ENCODE measurements at places on chromosomes 4 and X.

GRCh38 chrX:6384921-6385320 is 150.0 kb downstream of the VCX3A start:
- DNase-seq: no peak

- DNase-seq: no peak
These were observed 73.1 kb downstream of the MAGEB17 start for GRCh38 chrX:16240231-16240905.

GRCh38 chr4:7872264-7872771 is 67.3 kb downstream of the AFAP1 start:
- no peak for DNase-seq

GRCh38 chrX:65608026-65608425 is 59.4 kb upstream of the MSN start:
- DNase-seq: no peak

DNA sequence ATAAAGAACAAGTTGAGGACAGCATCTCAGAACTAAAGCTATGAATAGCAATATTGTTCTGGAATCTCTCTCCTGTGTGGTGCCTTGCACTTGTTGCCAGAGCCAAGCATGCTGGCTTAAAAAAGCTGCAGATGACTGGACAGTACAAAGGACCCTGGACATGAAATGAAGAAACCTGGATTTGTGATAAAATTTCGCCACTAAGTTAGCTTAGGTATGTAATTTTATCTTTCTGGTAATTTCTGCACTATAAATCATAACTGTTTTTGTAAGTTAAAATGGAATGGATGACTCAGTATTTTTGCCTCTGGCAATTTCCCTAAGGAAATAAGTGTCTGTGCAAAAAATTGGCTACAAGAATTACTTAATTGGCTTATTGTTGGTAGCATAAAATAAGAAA is 317.2 kb downstream of the CAMK2D start:
- DNase-seq: no peak

GRCh38 chrX:70553516-70553915 is 108.9 kb downstream of the DLG3 start:
- no peak for DNase-seq

- no peak for DNase-seq
These were observed 218.7 kb upstream of the SPOCK3 start for GRCh38 chr4:167452922-167453430.

GRCh38 chrX:397575-397974 is 10.9 kb upstream of the PPP2R3B start:
- DNase-seq: no peak

GRCh38 chr4:20176881-20177280 is 74.8 kb upstream of the SLIT2 start:
- DNase-seq: no peak

GRCh38 chr4:48913346-48913745 is 6.8 kb upstream of the OCIAD2 start:
- DNase-seq: no peak

GRCh38 chr4:14257903-14258302 is 630.4 kb upstream of the BOD1L1 start:
- no peak for DNase-seq

DNA sequence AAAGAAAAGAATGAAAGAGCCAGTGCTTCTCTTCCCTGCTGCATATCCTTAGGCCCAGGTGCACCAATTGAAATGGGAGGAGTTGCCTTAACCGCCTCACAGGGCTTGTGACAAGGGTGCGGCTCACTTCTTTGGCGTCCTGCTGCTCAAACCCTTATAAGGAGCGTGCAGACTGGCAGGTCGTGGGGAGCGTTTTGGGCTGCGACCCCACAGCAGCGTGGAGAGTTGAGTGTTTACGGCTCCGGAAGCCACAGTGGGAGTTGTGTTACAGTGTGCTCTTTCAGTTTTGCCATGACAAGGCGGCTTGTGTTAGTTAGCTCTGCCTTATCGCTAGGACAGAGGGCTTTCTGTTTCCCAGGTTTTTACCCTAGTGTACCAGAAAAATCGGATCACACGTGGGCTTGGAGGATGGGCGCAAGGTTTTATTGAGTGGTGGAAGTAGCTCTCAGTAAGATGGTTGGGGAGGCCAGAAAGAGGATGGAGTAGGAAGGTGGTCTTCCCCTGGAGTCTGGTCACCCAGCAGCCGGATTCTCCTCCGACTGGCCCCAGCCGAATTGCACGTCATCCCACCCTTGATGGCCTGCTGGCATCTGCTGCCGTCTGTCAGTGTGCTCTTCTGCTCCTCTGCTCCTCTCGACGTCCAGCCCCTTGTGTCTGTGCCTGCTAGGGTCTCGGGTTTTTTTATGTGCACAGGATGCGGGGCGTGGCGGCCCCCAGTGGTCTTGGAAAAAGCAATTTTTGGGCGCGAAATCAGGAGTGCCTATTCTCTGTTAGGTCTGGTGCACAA is 718.9 kb downstream of the ARAP2 start:
- DNase-seq: no peak

DNA sequence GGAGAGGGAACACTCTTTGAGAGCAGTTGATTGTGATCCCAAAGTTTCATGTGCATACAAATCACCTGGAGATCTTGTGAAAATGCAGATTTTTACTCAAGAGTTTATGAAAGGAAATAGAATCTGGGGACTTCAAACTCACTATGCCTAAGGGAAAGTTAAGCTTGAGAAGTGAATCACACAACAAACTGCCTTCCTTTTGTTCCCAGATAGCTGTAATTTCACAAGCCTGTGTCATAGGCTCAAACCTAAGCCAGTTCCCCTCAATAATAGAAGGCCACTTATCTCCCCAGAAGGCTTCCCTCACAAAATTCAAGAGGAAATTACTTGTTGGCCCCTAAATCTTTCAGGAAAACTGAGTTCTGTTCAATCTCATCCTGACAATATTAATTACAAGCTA is 132.8 kb upstream of the MAGEB16 start:
- no peak for DNase-seq

GRCh38 chrX:3697220-3697684 is 16.2 kb downstream of the PRKX start:
- DNase-seq: no peak

DNA sequence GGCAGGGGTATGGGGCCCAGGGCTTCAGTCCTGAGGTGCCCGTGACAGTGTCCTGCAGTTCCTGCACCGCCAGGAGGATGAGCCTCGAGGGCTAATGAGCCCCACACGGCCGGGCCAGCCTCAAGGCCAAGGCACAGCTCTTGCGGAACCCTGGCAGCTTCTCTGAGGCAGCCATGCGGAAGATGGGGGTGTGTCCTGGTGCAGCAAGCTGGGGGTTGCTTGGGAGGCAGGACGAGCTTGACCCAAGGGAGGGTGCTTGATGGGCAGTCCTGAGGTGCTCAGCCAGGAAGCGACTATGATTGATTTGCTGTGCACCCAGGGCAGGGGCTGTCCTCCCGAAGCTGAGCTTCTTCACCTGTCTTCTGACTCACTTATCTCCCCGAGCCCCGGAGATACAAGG is 9.1 kb upstream of the FGFR3 start:
- DNase-seq: no peak

- no peak for DNase-seq
These were observed 90.2 kb upstream of the SOD3 start for GRCh38 chr4:24705016-24705753.

DNA sequence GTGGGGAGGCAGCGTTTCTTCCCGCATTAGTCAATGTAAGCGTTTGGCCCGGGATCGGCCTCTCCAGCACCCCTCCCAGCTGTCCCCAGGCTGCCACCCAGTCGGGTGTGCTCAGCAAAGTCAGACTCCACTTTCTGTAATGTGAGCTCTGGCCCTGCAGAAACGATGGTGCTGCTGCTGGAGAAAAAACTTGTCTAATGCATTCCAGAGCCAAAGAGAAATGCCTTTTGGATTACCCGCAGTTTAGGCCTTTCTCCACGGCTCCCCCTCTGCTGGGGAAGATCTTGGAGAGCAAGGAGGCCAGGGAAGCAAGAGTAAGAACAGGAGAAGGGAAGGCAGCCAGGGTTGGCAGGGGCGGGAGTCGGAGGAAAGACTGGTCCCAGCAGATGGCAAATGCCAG is 55.2 kb downstream of the ELF4 start:
- no peak for DNase-seq

DNA sequence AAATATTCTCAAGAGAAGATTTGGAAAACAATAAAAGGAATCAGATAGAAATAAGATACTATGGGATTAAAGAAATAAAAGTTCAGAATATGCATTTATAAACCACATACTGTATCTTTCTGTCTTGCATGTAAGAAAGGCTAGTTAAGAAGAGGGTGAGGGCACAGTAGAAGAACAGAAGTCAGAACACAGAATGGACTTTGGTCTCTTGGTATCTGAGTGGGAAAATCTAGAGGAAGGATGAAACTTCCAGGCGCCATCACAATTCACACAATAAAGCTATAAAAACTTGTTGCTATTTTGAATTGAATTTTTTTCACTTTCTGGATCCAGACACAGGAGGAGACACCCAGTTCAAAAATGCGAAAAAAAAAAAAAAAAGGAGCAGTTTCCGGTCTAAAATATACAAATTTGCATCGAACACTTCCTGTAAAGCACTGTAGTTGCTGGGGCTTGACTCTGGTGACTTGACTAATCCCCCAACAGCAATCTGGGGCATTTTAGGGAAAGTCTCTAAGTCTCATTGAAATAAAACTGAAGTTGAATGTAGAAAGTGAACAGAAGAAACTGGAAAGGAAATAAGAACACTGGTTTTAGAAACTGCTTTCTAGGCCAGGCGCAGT is 8.1 kb upstream of the NAAA start:
- DNase-seq: no peak

DNA sequence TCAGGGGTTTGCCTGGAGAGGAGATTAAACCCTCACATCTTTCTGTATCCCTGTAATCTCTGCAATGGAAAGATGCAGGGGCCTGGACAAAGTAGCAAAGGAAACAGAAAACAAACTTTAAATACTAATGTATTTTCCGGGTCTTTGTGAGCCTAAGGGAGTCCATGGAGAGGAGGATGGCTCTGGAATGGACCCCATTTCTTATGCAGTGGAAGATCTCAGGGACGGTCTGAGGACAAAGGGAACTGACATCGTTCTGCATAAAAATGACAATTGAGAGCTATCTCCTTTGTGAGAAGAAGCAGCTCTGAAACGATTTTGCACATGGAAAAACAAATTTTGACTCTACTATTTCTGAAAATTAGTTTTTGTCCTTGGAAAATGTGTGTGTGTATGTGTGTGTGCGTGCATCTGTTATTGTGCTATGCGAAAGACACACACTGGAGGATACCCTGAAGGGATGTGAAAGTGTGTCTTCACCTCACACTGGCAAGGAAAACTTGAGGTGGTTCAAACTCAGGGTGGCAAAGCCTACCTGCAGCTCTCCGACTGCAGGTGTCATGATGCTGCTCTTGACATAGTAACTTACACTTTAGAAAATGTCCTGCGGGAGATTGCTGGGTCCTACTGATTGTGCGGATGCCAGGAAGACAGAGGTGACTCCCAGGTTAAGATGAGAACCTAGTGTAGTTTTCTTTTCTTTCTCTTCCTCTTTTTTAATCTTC is 126.4 kb upstream of the JADE1 start:
- DNase-seq: no peak

GRCh38 chr4:93029769-93030168 is 726.0 kb downstream of the GRID2 start:
- no peak for DNase-seq

DNA sequence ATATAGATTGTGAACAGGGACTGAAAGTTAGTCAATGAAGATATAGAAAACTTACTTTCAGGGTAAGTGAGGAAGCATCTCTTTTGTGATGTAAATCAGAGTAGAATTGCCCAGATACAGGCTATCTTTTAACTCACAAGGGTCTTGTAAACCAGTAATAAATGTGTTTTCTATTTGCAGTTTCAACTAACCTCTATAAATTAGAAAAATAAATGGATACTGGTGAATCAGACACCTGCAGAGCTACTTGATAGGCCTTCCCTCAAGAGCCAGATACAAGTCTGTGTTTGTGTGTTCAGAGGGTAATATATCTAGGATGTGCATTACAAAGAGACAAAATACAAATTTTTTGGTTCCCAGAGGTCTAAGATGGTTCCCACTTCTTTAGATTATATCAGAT is 82.9 kb downstream of the DCLK2 start:
- no peak for DNase-seq

DNA sequence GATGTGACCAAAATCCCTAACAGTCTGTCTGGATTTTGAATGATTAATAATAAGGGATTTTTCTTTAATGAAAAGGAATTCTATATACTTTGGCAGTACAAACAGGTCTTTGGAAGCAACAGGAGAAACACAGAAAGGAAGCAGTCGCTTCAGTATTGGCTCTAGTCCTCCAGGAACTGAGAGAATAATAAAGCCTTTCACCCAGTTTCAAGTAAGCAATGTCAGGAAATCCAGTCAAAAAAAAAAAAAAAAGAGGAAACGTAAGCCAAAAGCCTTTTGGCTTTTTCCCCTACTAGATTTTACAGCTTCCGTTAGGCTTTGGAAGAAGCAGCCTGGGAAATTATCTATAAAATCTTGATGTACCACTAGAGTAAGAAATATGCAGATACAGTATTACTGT is 61.7 kb upstream of the HDAC8 start:
- no peak for DNase-seq

All from T-helper 2 cell (primary cell).